NCI-H1105 treated with DMSO at 0.1 percent for 48 hours (cell line): ENCODE measurements at places on chromosomes 5 and 9.
A peak's percentile ranks its signal among the peaks of the same experiment; 100 is the strongest.

DNA sequence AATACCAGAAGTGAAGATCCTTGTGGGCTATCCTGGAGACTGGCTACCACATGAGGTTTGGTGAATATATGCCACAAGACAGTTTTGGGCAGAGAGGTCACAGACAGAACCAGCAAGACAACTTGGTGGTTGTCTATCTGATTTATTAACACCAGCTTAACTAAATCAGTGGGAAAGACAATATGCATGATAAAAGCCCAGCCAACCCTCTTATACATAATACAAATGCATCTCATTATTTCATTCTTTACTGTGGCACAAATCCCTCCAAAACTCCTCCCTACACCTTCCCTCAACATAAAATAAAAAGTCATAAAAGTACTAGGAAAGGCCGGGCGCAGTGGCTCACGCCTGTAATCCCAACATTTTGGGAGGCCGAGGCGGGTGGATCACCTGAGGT, 8.1 kb downstream of the HINT1 start:
- DNase-seq, result no peak

- no peak for DNase-seq
These were observed 35.2 kb downstream of the SLC35D2 start for GRCh38 chr9:96348261-96348660.

- DNase-seq, result no peak
These were observed 444.1 kb upstream of the TLE4 start for GRCh38 chr9:79127661-79128060.

GRCh38 chr5:36040651-36041536, 25.8 kb downstream of the UGT3A2 start:
- peak; percentile 97 for DNase-seq

DNA sequence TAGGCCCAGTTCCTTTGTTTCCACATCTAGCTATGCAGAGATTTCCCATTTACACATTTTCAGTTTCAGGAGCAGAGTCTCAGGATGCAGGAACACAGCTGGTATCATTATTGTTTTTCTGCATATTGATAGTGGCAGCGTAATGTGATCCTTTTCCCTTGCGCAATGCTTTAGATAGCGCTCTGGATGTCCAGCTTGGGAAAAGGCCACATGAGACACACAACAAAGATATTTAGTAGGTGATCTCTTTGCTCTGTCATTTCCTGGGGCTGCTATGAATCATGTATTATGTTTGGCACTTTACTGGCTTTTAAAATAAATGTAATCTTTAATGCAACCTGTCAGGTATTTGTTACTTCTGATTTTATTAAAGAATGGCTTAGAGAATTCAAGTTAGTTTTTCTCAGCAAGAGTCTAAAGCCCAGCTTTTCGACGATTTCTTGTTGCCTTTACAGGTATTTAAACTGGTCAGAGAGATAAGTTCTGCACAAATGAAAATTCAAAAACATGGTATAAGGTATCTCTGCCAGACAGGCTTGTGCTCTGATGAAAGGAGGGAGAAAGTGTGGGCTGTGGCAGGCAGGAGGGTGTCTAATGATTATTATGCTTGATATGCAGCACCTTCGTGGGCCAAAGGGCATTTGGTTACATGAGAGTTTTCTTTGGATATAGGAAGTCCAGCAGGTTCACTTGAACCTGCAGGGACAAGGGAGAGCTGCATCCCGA, 42.2 kb downstream of the PTTG1 start:
- no peak for DNase-seq

- DNase-seq, result no peak
These were observed 653.6 kb downstream of the RAB3C start for GRCh38 chr5:59236448-59236847.

GRCh38 chr5:111945535-111945934, 188.5 kb upstream of the NREP start:
- no peak for DNase-seq

- DNase-seq, result no peak
These were observed 321.4 kb upstream of the WWC1 start for GRCh38 chr5:167969998-167970397.

DNA sequence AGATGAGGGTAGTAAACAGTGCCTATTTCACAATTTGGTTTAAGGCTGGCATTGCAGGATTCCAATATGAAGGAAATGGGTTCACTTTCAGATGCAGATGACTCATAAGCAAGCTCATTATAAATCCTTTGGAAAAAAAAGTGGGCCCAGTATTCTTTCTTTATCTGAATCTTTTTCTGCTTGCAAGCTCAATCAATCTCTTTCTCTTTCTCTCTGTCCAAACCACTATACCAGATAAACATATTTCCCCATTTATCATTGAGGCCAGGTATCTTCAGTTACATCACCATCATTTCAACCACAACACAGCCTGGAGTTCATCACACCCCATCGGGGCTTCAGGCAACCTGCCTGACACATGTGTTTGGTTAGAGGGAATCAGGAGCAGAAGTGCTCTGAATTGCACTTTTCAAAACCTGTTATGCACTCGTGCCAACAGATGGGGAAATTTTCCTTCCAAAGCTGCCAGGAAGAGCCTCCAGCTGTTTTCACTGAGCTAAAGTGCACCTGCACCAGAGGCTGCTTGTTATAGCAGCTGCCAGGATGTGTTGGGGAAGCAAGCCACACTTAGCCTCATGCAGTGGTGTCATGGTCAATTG, 30.0 kb upstream of the MAMDC2 start:
- DNase-seq, result peak; percentile 17

- DNase-seq, result no peak
These were observed 14.9 kb downstream of the COL5A1 start for GRCh38 chr9:134656334-134657006.

GRCh38 chr5:178499352-178499751, 90.8 kb downstream of the COL23A1 start:
- DNase-seq, result no peak

DNA sequence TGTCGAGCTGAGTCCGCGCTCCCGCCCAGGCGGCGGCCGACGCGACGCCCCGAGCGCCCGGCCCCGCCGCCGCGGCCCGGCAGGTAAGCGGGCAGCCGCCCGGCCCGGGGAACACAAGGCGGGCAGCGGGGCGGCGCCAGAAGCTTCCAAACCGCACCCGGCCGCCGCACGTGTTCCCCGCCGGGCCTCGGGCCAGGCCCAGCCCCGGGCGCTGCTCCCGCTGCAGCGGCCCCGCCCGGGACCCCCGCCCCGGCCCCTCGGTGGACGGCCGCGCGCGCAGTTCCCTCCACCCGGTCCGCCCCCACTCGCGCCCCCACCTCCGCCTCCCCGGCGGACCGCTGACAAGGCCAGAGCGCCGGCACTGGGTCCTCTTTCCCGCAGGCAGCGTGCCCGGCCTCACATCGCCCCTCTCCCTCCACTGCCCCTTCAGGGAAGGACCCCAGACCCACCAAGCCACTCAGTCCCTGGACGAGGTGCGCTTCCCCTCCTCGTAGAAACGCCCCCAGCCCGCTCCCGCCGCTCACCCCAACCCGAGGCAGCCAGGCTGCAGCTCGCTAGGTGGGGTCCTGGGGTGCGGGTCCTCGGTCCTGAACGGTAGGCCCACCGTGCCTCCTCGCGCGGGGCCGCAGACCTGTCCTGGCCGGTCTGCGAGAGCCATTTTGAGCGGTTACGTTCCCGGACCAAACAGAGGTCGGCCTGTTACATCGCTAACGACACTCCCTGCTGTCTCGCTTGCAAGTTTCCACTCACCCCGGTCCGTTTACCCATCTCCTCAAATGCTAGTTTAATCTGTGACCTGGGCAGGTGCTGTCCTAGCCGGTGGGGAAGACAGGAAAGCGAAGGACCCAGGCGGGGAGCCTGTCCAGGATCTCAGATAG, 475 bp downstream of the WDR5 start:
- no peak for DNase-seq

- no peak for DNase-seq
These were observed 35.7 kb upstream of the MSX2 start for GRCh38 chr5:174688441-174689354.

DNA sequence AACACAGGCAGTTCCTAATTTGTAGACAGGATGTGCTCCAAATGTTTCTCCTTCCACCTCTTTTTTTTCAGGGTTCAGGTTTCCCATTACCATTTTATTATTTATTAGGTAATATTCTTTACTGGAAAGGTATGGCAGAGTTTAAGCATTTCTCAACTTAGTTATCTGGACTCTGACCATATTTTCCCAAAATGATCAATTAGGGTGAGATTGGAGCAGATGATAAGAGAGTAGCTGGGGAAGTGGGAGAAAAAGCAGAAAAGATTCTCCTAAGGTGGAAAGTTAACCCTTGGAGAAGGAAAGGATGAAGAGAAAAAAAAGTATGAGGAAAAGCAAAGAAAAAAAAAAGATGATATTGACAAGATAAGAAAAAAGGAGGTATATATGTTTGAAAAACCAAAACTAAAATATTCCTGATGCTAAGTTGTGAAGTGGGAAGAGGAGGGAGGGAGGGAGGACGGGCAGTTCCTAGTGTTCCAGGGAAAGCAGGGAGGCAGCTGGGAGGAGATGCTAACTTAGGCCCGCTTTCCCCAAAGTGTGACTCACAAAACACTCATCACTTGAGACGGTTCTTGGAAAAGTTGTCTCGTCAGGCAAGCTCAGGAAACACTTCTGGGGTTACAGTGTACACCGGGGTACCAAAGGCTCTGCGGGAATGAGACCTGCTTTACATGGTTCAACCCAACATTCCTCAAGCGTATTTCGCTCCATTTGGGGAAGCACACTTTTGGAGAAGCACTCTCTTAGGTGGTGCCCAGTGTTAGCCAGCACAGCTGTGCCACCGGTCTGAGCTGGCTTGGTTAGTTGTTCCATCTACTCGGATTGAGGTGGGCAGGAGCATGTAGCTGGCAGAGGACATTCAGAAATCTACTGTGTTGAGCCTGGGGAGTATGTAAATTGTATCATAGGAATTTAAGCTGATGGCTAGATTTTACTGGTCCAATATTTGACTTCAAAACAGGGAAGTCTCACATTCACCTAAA, 35.1 kb downstream of the B4GALT1 start:
- DNase-seq, result no peak

GRCh38 chr5:53871050-53871449, 310.6 kb downstream of the NDUFS4 start:
- DNase-seq, result no peak

GRCh38 chr5:9339206-9339818, 206.6 kb downstream of the SEMA5A start:
- DNase-seq, result no peak

DNA sequence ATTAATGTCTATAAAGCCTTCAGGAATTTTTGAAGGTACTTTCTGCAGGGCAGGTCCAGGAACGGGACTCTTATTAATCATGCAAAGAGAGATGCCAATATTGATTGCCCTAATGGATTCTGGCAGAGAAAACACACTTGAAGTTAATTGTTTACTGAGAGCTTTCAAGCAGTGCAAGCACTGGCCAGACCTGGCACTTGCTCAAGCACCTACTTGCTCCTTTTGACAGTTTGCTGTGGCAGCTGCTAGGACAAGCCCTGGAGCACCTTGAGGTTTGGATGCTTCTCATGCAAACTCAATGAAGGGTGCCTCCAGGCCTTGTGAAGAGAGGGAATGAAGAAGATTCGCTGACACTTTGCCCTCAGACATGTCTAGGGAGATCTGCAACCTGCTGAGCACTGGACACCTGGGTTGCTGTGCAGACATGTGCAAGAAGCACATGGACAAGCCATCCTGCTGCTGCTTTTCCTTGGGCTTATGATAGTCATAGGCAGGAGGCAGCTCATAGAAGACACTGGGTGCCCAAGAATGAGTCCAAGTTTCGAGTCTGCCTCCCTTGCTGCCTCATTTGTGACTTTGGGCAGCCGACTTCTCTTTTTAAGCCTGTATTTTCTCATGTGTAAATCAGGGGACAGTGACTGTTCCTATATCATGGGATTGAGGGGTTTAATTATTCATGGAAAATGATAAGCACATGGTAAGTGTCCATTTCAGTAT, 88.8 kb upstream of the EQTN start:
- DNase-seq, result peak; percentile 96

GRCh38 chr5:170393235-170393634, 4.1 kb upstream of the KCNMB1 start:
- DNase-seq, result no peak

DNA sequence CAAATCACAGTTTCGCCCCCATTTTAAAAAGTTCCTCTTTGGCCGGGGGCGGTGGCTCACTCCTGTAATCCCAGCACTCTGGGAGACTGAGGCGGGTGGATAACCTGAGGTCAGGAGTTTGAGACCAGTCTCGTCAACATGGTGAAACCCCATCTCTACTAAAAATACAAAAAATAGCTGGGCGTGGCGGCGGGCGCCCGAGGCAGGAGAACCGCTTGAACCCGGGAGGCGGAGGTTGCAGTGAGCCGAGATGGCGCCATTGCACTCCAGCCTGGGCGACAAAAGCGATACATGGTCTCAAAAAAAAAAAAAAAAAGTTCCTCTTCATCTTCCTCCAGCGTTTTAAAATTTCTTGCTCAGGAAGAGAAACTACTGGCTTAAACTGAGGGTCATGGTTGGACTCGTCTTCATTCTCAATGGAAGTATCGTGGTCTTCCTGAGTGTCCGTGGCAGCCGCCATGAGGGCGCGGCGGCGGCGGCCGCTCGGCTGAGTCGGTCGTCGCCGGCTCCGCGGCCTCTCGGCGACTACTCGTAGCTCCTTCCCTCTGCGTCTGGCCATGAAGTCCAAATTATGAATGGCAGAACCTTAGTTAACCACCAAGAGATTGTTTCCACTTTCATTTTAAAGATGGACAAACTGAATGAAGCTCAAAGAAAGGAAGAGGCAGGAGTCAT, 92.1 kb upstream of the NR5A1 start:
- no peak for DNase-seq

GRCh38 chr9:27367175-27367798, 70.3 kb upstream of the EQTN start:
- DNase-seq, result no peak

DNA sequence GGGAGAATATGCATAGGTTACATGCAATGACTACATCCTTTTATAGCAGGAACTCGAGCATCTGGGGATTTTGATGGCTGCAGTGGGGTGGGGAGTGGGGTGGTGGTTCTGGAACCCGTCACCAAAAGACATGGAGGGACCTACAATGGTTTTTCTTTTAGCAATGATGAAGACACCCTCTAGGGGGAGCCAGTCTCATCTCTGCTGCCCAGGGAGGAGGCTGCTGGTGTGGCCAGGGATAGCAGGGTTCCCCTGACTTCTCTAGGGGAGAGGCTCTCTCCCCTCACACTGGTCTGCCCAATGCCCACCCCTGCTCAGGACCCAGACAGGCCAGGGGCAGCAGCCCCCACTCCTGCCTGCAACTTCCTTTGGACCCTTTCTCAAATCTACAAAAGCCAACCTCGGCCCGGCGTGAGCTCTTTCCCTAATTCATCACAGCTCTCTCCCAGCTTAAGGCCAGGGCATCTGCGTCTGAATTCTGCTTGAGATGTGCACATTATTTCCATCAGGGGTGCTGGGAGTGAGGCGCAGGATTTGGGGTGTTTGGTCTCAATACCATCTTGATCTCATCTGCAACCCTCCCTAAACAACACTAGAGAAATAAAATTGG, 73.6 kb upstream of the RETREG1 start:
- DNase-seq, result peak; percentile 28

GRCh38 chr5:127011153-127011552, 19.2 kb downstream of the MARCHF3 start:
- no peak for DNase-seq

- DNase-seq, result no peak
These were observed 16.6 kb upstream of the FEM1C start for GRCh38 chr5:115561176-115561575.

GRCh38 chr5:180133971-180134508, 62.5 kb upstream of the RNF130 start:
- no peak for DNase-seq
